ENCODE measurements at places on chromosomes 1 and 21.

- DNase-seq: peak; percentile 87
Observed at GRCh38 chr21:42220138-42220701, 1.3 kb downstream of the ABCG1 start.

- DNase-seq: no peak
Observed at GRCh38 chr21:46613391-46613790, 8.5 kb upstream of the S100B start.

DNA sequence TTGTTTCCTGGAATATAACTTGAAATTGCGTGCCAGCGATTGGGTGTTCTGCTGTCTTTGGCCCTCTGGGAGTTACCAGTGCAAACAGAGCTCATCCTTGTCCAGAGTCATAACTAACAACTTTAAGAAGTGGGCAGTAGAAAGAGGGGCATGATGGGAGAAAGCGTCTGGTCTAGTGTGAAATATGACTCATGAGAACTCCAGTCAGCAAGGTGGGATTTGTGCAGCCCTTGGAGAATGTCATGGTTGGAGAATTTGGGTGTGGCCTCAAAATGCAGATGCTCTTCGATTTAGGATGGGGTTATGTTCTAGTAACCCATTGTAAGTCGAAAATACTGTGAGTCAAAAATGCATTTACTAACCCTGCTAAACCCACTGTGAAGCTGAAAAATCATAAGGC is 12.9 kb downstream of the ATP1B1 start:
- DNase-seq: no peak

- no peak for DNase-seq
Observed at GRCh38 chr1:185916861-185917260, 182.7 kb downstream of the HMCN1 start.

DNA sequence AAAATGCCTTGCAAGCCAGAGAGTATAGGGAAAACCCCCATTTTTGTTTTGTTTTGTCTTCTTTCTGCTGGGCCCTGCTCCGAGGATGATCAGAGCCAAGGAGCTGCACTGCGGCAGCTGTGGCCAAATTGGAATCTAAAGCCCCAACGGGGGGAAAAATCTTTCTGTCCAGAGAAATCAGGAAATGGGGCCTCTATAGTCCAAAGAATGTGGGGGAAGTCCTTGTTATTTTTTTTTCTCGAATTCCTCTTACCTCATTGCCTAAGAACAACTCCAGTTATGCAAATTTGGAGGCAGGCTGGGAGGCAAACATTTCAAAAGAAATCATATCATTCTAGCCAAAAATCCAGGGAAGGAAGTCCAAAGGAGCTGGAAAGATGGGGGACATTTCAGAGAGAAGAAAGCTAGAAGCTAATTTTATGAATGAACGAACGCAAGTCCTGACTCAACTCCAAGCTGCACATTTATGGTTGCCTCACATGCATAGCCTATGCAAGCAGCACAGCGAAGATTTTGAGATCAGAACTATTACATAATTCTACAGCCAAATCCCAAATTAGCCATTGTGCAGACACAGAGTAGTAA is 263.2 kb downstream of the KCTD3 start:
- DNase-seq: no peak

DNA sequence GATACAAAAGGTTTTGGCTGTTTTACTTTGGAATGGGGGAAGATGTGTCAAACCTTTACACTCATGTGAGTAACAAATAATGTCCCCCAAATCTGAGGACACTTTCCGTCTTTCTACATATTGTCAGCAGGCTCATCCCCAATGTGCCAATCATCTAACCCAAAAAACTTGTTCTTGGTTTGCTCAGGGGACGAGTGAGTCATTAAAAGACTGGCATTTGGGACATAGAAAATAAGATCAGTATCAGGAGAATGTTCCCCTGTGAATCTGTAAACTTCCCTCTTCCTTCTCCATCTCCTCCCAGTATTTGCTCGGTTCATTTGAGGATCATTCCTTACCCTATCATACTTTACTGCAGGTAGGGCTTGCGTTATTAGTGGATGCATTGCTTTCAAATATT is 194.1 kb upstream of the RUNX1 start:
- DNase-seq: no peak

DNA sequence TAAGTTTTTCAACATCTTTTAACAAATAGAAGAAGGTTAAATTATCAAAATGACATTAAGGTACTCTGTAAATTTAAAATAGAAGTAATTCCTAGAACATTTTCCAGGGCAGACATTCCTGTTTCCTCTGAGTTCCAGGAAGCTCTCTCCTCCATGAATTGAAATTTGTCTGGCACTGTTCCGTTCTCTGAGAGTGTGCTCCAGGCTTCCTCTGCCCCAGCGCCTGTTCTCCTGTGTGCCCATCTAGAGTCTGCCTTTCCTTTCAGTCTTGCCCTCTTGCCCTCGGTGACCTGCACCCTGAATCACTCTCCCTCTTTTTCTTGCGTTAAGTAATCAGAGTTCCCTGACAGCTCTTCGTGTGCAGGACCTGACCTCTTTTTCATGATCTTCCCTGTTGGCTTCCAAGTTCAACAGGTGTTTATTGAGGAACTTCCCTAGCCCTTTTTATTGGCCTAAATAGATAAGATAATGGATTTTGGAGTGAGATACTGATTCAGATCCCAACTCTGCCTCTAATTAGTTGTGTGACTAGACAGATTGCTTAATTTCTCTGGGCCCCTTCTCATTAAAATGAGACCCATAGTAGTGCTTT is 77.1 kb downstream of the MTR start:
- no peak for DNase-seq

GRCh38 chr1:156625436-156626078 is 6.3 kb downstream of the HAPLN2 start:
- DNase-seq: peak; percentile 57

DNA sequence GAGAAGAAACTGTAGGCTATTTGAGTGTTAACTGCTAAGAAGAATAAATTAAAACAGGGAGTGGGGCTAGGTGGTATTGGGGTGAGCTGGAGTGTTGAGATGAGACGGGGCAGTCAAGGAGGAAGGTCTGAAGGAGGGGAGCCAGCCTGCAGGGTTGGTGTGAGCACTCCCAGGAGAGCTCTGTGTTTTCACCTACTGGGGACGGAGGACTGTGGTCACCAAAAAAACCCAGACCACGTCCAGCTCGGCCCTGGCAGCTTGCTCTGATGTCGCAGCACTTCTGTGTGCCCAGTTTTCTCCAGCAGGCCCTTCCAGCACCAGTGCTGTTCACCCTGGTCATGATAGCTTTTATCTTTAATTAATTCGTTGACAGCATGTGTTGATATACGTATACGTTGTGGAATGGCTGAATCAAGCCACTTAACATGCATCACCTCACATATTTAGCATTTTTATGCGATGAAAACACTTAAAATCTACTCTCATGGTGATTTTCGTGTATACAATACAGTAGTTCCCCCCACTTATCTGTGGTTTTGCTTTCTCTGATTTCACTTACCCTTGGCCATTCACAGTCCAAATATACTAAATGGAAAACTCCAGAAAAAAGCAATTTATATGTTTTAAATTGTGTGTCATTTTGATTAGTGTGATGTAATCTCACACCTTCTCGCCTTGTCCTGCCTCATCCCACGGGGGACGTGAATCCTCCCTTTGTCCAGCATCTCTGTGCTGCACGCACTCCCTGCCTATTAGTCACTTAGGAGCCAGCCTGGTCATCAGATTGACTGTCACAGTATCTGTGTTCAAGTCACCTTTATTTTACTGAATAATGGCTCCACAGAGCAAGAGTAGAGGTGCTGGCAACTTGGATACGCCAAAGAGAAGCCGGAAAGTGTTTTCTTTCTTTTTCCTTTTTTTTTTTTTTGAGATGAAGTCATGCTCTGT is 12.3 kb downstream of the FAM3B start:
- DNase-seq: no peak

GRCh38 chr1:44786841-44787426 is 1.0 kb downstream of the BEST4 start:
- DNase-seq: no peak

DNA sequence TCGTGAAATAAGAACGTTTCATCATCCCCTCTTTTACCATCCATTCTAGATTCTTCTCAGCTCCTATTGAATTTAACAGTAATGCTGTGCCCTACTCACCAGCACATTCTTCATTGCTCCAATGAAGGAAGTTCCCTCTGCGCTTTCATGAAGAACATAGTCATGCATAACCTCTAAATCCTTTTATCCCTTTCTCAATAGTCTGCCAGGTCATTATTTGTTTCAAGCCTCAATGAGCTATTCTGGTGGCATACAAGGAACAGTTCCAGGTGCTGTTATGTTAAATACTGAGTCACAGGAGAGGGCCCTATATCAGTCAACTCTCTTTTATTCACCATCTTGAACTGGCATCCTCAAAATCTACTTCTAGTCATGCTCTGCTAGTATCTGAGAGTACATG is 381.0 kb downstream of the GPATCH2 start:
- no peak for DNase-seq

DNA sequence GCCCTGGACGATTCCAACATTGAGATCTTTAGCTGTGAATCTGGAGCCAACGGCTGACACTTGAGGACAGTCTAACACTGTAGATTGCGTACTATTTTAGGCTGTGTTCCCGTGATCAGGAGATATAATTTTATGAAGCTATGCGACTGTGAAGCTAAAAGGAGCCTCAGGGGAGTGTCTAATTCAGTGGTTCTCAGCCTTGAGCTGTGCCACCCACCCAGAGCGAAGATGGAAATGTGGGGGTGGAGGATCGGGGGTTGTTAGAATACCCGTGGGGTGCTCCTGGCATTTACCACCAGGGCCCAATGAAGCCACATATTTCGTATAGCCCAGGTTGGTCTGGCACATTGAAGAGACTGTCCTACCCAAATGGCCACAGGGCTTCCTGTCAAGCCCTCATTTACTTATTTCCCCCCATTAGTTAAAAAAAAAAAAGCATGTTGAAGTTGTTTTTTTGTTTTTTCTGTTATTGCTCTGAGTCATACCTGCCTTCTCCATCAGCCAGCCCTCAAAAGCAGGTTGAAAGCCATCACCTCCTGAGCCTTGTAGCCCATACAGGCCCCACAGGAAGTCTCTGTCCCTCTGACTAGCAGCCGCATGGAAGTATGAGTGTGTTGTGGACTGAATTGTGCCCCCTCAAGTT is 141.7 kb downstream of the GALNT2 start:
- DNase-seq: peak; percentile 24

- no peak for DNase-seq
Observed at GRCh38 chr1:109803901-109804331, 40.2 kb upstream of the EPS8L3 start.

DNA sequence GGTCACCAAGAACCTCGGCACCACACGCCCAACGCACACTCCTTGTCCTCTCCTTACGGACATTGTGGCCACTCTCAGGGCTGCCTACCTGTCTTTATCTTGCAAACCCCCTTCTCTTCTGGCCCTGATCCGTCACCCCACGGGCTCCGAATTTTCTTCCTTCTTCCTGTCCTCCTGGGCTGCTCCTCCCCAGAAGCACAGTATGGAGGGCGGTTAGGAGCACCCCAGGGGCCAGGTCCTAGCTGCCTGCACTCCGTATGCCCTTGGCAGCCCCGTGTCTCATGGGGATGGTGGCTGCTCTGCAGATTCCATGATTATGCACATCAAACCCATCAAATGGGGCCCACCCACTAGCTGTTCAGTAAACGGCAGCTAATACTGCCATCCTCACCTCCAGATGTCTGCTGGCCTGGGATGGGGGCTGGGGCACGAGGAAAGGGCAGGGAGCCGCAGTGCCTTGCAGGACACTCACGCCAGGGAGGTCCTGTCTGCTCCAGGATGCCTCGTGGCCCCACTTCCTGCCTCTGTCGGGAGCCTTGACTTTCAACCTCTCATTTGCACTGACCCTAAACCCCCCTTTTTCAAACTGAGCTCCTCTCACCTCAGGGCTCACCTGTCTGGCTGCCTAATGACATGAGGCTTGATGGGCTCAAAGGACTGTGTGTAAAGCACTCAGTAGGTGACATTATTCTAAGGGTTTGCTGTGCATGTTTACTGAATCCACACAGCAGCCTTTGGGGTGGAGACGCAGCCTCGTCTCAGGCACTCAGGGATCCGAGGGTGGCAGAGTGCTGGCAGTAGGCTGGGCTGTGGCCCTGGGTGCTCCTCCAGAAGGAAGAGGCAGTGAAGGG is 4.4 kb downstream of the TTC34 start:
- DNase-seq: no peak

DNA sequence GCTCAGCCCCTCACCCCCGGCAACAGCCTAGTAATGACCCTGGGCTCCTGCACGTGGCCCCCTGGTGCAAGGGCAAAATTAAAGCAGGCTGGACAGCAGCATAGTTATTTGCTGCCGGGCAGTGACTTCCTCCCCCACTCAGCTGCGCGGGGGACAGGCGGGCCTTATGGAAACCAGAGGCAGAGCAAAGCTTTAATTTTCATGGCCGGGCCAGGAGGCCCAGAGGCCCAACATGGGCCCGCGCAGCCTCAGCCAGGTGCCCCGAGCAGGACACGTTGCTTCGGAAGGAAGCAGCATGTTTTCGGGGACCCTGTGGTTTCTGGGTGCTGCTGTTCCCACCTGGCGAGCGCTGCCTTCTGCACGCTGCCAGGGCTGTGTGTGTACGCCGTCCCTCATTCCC is 89.9 kb upstream of the ARHGEF16 start:
- DNase-seq: no peak

GRCh38 chr1:154622503-154623039 is 14.6 kb upstream of the ADAR start:
- no peak for DNase-seq

- no peak for DNase-seq
Observed at GRCh38 chr1:26743426-26744059, 44.2 kb upstream of the PIGV start.

DNA sequence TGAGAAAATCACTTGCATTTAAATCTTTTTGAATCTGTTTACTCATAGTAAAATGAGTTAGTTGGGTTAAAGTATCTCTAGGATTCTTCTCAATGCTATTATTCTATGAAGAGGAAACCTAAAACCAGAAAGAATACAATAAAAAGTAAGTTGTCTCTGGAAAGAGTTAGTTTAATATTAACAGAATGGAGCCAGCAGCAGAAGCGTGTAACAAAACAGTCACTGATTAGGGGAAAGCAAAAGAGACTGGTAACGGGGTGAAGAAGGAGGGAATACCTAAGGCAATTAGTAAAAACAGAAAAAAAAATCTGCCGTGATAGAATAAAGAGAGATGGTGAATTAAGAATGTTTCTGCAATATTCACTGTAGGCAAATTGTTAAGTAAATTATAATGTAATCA is 60.0 kb downstream of the NRDC start:
- no peak for DNase-seq

DNA sequence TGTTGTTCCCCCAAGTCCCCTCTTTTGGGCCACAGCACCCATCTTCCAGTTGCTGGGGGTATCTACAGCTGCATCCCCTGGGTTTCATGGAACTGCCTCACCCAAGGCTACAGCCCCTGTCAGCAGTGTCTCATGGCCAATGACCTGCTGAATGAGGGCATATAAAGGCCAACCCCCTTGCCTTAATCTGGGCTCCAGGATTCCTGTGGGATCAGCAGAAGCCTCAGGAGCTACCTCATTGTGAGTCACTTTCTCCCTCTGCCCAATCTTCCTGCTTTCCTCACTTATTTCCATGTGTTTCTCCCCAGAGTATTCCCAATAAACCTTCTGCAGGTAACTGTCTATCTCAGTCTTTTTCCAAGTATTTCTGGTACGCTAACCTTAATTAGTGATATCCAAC is 37.3 kb upstream of the SYT14 start:
- DNase-seq: no peak

GRCh38 chr1:48887796-48888195 is 111.1 kb upstream of the BEND5 start:
- no peak for DNase-seq

Measured in germinal center (tissue), 1 donor.